ENCODE measurements at places on chromosomes 2 and 18. TPM values are rescaled to one million over a fixed set of nuclear protein-coding genes. Genes with fewer than 3 reads are reported as not detected.

DNA sequence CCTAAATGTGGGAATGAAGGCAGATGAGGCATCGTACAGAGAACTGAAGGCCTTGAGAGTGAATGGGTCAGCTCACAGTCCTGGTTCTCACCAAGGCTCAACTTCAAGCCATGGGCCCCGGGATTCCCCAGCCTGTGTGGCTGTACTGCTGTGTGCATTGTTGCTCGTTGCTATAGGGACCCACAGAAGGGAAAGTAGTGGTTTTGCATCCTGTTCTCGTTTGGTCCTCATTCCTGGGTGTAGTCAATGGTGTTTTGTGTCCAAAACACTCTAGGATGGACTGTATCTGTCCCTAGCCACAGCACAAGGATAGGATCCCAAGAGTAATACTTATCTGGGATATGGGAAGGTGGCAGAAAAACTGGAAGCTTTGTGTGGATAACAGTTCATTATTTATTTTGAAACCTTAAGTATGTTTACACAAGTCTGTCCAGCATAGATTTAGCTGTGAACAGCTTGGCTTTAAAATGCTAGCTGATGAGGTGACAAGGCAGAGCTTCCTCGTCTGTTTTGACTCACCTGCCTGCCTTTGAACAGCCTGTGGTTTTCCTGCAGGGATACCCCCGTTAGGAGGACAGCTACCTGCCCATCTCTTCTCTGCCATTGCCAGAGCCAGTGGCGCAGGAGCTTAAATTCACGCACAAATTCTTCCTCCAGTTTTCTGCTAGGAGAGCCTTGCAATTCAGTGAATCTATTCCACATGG lies 85.0 kb downstream of the WDSUB1 start:
- peak; percentile 35 for ATAC-seq

GRCh38 chr2:217851191-217852020 lies 151.4 kb downstream of the TNS1 start:
- ATAC-seq, result no peak

- ATAC-seq, result no peak
Measured at GRCh38 chr2:196970099-196970498, 43.6 kb upstream of the PGAP1 start.

DNA sequence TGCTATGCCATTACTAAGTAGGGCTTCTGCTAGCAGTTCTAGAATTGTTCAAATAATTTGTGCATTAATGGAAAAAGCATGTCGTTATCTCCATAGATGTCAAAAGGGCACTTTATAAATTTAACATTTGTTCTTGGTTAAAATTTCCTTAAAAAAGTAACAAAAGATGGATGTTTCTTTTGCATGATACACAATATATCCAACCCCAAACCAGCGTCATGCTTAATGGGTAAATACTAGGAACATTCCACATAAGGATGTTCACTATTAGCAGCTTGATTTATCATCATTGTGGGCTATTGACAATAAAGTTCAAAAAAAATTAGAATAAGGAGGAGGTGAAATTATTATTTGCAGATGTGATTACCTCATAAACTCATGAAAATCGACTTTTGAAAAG lies 79.7 kb downstream of the GREB1L start:
- no peak for ATAC-seq

IER3IP1 gene
- 7.1 TPM for total RNA-seq

- ATAC-seq, result no peak
Measured at GRCh38 chr2:219643788-219644398, 16.5 kb downstream of the SLC4A3 start.

GRCh38 chr2:42568401-42569115 lies at the start of gene MTA3:
Gene MTA3 (plus strand): TSS chr2:42568632. CDS start chr2:42568746, 114 bp downstream.
- peak; percentile 74 for ATAC-seq

DNA sequence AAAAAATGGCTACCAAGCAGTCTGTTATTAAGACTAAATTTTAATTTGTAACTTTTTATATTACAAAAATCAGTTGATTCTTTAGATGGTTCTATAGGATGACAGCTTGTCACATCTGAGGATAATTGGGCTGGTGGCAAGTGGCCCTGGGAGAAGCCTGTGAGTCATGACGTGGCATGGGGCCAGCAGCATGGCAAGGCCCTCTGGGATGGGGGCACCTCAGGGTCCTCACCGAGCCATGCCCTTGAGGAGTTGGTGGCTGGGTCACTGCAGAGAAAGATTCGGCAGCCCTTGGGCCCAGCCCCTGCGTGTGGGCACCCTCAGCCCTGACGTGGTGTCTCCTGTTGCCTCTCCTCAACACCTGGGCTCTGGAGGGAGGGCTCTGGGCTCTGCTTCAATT lies 49.7 kb downstream of the STK25 start:
- no peak for ATAC-seq

DNA sequence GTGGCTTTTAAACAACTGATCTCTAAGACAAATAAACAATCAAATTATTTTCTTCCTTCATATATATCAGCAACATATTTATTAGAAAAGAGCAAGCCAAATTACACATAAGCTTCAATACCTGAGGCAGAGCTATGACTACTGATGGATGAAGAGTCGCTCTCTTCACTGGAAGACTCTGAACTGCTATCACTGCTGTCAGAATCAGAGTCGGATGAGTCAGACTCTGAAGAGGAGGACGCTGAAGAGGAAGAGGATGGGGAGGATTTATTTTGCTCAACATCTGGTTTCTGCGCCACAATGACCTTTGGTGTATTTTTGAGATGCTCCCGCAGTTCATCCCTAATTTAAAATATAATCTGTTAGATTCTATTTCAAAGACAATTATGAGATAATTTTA lies 56.7 kb downstream of the CWC22 start:
- no peak for ATAC-seq

ADI1 gene
- total RNA-seq, result 40.8 TPM

- no peak for ATAC-seq
Measured at GRCh38 chr18:49546719-49547273, 15.1 kb upstream of the LIPG start.

DNA sequence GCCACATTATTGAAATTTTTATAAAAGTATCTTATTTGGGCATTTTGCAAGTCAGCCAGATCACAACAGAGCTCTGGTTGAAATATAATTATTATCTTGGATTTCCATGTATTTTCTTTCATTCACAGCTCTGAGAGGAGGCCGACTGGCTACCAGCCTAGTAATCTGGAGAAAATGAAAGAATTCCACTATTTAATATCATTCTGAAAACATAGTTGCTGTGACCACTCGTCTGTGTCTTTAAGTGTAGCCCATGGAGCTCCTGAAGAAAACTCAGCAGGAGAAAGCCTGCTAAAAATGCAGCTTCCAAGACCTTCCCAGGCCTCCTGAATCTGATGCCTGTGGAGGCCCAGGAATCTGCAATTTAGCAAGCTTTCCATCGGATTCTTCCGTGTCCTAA lies 114.7 kb downstream of the SH3BP4 start:
- no peak for ATAC-seq

DNA sequence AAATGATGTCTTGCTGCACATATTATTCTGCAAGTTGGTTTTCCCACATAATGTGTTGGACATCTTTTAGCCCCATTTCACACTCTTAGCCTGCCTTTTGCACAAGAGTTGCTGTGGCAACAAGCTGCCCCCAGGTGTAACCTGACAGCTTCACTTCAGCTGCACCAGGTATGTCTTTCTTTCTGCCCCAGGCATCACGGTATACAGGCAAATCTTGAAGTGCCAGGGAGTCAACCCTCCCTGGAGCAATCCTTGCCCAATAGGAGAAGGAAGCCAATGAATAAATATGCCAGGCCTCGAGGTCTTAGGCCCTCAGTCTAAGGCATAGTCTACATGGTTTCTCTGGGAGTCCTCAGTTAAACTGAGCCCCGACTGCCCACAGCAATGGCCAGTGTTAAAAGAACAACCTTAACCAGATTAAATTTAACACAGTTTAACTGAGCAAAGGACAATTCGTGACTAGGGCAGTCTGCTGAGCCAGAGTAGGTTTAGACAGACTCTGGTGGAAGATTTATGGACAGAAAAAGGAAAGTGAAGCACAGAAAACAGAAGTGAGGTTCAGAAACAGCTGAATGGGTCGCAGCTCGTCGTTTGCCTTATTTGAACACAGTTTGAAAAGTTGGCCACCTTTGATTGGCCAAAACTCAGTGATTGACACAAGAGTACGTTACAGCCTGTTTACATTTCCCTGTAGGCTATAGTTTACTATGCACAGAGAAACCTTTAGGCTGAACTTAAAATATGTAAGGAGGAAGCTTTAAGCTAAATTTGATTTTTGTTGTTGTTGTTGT lies 32.0 kb upstream of the C1QL2 start:
- ATAC-seq, result no peak

DNA sequence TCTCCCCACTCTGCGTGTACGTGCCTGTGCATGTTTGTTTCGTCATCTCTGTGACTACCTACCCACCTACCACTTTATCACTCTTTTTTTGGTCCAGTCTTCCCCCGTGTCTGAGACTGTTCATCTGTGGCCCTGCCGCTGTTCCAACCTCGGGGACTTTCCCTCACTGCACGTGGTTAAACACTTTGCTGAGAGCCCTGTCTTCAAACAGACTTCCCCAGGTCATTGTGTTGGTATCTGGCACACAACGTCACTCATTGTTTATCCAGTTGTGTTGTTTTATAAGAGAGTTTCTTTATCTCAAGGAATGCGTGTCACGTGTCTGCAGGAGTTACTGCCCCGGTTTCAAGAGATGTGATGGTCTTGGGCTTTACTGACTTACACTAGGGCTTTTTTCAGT lies 262.0 kb upstream of the RASGRP3 start:
- peak; percentile 45 for ATAC-seq

DNA sequence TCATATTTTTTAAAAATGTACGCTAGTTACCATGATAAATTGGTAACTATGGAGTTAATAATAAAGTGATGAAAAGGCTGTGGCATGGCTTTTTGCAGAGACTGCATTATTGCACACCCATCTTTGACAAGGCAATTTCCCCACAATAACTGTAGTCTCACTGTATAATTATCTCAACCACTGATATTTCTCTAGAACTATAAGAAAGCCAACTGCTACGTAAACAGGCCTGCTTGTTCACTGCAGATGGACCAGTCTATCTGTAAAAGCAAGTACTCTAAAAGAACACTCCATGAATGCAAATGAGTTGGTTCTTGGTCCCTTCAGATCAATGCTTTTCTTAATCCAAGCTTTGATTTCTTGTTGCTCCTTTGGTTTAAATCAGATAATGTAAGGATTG lies 218.7 kb downstream of the RBM43 start:
- ATAC-seq, result no peak

GRCh38 chr18:68509902-68510301 lies 205.0 kb downstream of the TMX3 start:
- no peak for ATAC-seq

PRSS56 gene
- not detected for total RNA-seq

DNA sequence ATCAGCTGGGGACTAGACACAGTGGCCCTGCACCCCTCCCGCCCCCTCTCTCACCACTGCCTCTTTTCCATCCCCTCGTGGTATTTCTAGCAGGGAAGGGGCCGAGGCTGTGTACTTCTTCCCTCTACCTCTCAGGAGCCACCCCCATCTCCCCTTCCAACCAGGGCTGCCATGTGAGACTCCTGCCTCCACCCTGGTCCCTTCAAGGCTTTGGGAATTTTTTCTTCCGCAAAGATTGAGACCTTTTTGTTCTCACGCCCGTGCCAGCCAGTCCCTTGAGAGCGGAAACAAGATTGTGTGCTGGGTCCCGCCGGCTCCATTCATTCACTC lies 39.1 kb downstream of the LPIN1 start:
- no peak for ATAC-seq

GULP1 gene
- 10.2 TPM for total RNA-seq

MROH2A gene
- 0.52 TPM for total RNA-seq

GRCh38 chr2:67159929-67160328 lies 237.2 kb upstream of the ETAA1 start:
- ATAC-seq, result no peak

DNA sequence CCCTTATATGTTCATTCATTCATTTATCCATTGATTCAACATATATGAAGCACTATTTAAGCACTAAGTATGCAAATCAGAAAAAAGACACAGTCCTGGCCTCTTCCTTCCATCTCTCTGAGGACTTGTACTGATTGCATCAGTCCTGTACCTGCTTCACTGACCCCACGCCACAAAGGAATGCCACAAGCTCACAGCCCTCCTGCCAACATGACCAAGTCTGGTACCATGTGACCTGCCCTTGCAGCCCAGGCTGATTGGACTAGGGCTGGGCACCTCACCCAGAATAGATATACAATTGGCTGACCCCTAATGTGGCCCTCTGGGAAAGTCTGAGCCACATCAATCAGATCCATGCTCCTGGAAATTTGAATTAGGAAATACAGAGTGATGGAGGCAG lies 196.6 kb downstream of the AGPS start:
- ATAC-seq, result no peak

DNA sequence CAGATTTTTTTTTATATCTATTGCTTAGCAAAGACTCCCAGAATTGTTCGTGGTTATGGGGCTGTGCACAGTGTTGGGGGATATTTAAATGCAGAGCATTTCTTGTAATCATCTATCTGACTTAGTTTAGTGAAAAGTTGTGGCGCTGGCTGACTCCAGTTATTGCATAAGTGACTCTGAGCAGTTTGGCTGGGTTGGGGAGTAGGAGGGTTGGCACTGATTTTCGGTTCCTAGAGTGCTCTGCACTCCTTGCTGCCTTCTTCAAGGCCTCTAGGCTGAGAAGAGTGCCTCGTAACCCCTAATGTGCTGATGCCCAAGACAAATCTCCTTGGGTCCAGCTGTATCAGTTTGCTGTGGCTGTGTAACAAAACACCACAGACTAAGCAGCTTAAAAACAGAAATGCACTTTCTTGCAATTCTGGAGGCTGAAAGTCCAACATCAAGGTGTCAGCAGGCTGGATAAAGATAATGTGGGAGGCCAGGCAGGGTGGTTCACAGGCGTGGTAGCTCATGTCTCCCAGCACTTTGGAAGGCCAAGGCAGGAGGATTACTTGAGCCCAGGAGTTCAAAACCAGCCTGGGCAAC lies 6.5 kb upstream of the IMPA2 start:
- no peak for ATAC-seq

- no peak for ATAC-seq
Measured at GRCh38 chr2:188414869-188415753, 123.4 kb downstream of the GULP1 start.

- no peak for ATAC-seq
Measured at GRCh38 chr2:96762529-96763311, 2.0 kb downstream of the CNNM4 start.

GRCh38 chr18:40048886-40049650 lies 1906.0 kb upstream of the PIK3C3 start:
- ATAC-seq, result no peak

PDE1A gene
- 1.2 TPM for total RNA-seq

- no peak for ATAC-seq
Measured at GRCh38 chr2:84212611-84213314, 246.3 kb downstream of the SUCLG1 start.

- no peak for ATAC-seq
Measured at GRCh38 chr2:13240061-13240460, 523.3 kb downstream of the TRIB2 start.
